ENCODE measurements at places on chromosomes 13 and 19.
A peak's percentile ranks its signal among the peaks of the same experiment; 100 is the strongest.

- DNase-seq, result no peak
Measured at GRCh38 chr19:3250675-3251074, 26.2 kb downstream of the CELF5 start.

DNA sequence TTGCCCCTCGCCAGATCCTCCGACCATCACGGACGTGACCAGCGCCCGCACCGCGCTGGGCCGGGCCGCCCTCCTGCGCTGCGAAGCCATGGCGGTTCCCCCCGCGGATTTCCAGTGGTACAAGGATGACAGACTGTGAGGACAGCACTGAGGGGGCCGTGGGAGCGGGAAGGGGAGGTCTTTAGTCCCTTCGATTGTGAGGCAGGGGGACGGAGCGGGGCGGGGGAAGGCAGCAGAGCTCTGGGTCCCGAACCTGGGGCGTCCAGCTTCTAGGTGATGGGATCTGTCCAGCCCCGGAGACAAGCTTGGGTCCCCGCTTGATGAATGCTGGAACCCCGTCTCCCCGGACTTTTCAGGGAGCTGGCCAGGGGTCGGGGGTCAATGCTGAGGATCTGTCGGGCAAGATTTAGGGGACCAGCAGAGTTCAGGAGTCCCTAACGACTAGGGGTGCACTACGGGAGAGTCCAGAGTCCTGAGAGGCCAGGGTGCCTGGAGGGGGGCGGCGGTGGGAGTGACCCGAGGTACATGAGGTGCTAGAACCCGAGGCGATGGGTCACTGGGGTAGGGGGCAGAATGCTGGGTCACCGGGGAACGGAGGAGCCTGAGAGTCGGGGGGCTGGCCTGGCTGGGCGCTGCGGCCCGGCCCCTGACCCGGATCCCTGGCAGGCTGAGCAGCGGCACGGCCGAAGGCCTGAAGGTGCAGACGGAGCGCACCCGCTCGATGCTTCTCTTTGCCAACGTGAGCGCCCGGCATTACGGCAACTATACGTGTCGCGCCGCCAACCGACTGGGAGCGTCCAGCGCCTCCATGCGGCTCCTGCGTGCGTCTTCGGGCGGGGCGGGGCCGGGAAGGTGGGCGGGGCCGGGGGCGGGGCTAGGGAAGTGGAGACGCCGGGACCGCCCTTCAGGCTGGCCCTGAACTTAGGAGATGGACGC lies 14.6 kb downstream of the VSIG10L start:
- peak; percentile 83 for DNase-seq

GRCh38 chr19:38974624-38975213 lies 823 bp downstream of the FBXO17 start:
- DNase-seq, result no peak

DNA sequence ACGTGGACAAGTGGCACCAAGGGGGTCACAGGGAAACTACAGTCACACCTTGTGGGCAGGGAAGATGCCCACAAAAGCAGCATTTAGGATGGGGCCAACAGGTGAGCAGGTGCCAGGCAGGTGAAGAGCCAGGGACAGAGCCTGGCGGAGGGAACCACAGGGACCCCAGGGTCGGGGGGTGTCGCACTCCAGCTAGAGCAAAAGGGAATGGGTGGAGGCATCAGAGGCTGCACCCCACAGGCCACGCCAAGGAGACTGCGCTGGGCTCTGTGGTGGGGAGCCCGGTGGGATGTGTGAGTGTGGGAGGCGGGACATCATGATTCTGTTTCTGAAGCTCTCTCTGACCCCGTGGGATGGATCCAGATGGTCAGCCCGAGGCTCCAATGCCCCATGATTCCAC lies 66.7 kb downstream of the EPS15L1 start:
- DNase-seq, result no peak

DNA sequence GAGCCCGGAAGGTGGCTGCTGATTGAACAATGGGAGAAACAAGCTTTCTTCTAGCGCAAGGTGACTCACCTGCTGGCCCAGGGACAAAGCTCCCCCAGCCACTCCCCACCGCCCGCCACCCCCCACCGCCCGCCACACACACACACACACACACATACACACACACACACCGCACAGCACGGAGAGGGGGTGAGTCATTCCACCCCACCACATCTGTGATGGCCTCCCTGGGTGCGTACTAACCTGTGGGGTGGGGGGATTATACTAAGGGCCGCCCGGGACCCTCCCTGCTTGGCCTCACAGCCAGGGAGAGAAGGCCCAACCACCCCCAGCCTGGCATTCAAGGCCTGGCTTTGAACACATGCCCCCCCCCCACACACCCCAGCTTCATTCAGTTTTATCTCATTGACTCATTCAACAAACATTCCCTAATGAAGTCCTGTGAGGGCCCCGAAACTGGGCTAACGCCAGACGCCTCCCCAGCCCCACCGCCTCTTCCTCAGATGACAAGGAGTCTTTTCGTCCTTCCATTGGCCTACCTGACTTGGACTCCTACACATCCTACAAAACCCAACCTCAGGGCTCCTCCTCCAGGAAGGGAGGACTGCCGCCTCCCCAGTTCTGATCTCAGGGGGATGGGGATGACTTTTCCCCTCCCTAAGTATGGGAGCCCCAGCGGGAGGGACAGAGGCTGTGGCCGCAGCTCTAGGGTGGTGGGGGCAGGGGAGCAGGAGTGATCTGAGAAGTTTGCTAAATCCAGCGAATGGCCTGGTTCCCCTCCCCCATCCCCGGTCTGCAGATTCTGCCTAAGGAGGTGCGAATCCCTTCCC lies 5.8 kb upstream of the ONECUT3 start:
- DNase-seq, result no peak

GRCh38 chr13:41722684-41723535 lies 238.0 kb downstream of the VWA8 start:
- no peak for DNase-seq

GRCh38 chr13:30753030-30753616 lies 17.8 kb downstream of the ALOX5AP start:
- no peak for DNase-seq

DNA sequence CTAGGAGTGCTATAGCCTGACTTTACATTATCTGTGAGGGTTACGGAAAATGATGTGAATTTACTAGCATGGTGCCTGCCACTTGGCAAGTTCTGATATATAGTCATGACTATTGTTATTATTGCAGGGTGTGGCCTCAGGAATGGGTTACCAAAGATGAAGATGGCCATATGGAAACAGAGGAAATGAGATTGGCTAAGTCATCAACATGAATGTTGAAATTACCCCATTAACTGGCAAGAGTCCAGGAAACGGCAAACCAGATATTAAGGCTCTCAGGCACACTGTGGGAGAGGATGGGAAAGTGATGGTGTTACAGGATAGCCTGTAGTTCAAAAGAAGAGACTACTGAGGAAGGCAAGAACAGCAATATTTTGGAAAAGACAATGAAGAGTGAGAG lies 183.3 kb downstream of the KCNRG start:
- no peak for DNase-seq

- no peak for DNase-seq
Measured at GRCh38 chr13:33194820-33195692, 90.5 kb downstream of the STARD13 start.

DNA sequence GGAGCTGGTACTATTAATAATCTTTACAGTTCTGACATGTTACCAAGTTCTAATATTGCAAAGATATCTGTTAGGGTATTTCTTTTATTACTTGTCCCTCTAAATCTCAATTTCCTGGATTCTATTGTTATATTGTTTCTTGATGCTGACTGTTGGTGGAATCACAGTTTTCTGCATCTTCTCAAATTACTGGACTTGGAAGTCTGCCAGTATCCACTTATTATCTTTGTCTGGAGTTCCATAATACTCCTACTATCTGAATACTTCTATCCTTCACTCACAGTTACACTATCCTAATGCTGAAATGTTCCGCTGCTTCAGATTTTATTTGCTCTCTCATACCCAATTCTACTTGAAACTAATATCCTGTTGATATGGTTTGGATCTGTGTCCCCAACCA lies 1985.7 kb upstream of the PRR20A start:
- no peak for DNase-seq

- DNase-seq, result no peak
Measured at GRCh38 chr19:31220540-31220939, 128.7 kb downstream of the TSHZ3 start.

DNA sequence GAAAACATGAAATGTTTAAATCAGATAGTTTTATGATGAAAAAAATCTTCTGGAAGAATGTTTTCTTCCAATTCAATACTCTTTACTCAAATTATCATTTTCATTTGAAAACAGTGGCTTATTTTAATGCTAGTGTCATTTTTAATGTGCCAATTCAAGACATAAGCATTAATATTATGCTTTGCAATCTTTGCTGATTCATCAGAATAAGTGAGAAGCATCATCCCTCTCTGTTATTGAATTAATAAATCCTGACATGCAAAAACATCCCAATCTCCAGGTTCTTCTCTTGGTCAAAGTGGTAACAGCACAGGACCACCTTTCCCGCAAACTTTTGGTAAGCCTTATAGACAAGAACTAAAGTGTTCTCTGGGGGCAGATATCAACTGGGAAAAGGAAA lies 3.8 kb downstream of the INTS6 start:
- no peak for DNase-seq

- no peak for DNase-seq
Measured at GRCh38 chr13:26528527-26528926, 29.0 kb upstream of the WASF3 start.

DNA sequence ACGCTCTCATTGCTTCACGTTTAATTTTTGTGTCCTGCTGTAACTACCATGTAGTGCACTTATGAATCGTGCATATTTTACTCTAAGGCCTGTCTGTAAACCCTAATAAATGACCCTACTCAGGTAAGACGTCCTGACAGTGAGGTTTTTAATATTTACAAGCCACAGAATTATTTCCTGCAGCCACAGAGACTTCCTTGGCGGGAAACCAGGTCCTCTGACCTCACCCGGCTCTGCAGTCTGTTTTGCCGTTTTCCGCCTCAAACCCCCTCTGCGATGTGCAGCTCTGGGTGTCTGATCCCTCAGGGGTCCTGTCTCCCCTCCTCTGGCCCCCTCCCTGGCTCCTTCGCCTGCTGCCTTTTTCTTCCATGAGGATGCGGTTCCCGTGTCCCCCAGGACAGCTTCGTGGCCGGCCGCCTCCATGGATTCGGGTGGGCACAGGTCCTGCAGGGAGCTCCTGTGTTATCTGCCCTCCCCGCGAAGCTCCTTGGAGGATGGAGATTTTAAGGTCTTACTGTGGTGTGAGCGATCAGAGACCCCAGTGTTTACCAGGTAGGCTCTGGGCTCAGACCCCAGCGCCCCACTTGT lies 66.3 kb downstream of the MCF2L start:
- DNase-seq, result no peak

GRCh38 chr19:17331045-17331558 lies 3.6 kb downstream of the ANO8 start:
- no peak for DNase-seq

- no peak for DNase-seq
Measured at GRCh38 chr19:41029524-41030432, 38.7 kb downstream of the CYP2B6 start.
